ENCODE measurements at places on chromosomes 6 and 20.

DNA sequence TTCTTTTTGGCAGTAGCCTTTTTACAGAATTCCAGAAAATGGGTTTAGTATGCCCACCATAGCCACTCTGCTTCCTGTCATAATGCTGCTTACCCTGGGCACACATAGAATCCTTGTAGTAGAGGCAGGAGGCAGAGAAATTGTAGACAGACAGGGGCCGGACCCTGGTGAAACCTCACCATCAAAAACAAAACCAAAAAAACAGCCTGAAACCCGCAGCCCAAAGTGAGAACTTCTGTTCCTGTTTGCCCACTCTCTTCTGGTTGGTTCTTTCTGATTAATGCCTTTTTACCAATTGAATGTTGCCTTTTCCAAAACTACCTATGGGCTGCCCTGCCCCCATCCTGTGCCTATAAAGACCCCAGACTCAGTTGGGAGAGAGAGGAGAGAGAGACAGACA lies 188.2 kb downstream of the CDKAL1 start:
- no peak for DNase-seq

GRCh38 chr6:111536910-111537527 lies 54.0 kb upstream of the REV3L start:
- DNase-seq, result no peak

- DNase-seq, result no peak
Measured at GRCh38 chr20:31849306-31849930, 4.0 kb upstream of the FOXS1 start.

GRCh38 chr6:144730088-144730645 lies 445.0 kb downstream of the UTRN start:
- DNase-seq, result no peak

DNA sequence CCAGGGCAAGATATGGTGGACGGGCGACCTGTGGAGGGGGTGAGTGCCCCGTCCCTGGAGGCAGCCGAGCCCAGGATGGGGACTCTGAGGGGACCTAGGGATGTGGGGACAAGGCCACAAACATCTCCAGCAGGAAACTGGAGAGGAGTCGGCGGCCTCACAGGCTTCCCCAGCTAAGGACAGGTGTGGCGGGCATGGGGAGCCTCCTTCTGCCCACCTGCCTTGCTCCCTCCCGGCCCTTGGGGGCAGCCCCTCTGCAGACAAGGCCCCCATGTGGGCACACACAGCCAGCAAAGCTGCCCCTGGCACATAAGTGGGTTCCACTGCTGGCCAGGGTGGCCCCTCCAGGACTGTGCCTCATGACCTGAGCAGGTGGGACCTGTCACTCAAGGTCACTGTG lies 4.6 kb downstream of the CHRNA4 start:
- DNase-seq, result no peak

GRCh38 chr6:66865771-66866170 lies 1158.7 kb upstream of the EYS start:
- DNase-seq, result no peak

GRCh38 chr20:1423625-1424106 lies 30.8 kb upstream of the FKBP1A start:
- DNase-seq, result no peak

- DNase-seq, result no peak
Measured at GRCh38 chr6:38137608-38138265, 318.2 kb downstream of the ZFAND3 start.

DNA sequence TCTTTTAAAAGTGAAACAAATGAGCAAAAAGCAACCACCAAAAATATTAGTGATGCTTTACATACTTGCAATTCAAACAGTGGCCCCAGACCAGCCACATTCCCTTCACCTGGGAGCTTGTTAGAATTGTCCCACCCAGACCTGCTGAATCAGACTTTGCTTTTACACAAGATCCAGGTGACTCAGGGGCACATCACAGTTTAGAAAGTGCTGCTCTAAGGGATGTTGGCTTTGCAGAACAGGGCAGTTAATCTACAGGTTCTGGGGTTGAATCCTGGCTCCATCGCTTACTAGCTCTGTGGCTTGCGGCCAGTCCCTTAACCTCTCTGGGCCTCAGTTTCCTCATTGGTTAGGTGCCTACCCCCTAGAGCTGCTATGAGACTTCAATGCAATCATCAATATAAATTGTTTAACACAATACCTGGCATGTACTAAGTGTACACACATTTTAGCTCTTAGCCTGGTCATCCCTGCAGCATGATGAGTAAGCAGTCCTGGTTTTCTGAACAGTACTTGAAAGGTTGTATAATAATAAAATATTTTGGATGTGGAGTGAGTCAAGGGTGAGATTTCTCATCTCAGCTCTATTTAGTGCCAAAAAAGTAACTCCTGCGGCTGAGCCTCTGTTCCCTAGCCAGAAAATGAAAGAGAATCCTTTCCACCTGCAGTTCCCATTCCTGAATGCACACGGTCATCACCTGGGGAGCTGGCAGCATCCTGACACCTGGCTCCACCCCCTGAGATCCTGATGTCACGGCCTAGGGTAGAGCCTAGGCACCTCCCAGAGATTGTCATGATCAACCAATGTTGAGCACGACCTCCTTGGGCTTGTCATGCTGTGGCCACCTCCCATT lies 162.7 kb downstream of the ANKRD60 start:
- no peak for DNase-seq

DNA sequence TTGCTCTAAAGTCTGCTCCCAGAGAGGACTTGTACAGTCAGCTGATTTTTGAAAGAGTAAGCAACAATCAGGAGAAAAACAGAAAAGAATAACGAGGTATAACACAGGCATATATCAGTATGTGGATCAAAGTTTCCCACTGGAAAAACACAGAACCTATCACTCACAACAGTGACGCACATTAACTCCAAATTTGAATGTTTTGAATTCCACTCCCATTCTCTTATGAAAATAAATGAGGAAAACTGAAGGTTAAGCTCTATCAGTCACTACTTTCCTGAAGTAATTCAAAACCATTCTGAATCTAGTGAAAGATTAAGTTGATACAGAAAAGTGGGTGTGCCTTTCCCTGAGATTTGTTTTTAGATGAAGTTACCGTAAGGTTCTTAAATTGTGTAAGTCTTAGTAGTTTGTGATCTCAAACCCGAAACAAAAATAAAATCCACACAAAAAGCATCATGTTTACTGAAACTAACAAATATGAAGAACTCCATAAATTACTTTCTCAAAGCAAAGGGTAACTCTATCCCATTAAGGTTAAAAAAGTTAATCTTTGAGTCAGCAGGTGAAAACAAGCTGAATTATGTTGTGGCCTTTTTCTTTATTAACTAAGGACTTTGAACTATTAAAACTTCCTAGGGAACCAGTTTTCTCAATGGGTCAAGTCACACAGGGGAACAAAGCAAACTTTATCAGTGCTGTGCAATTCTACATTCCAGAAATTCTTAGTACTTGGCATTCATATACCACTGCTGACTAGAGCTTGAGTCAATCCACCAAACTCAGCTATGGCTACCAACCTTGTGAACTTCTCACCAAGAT lies 115.7 kb downstream of the OGFRL1 start:
- DNase-seq, result no peak

DNA sequence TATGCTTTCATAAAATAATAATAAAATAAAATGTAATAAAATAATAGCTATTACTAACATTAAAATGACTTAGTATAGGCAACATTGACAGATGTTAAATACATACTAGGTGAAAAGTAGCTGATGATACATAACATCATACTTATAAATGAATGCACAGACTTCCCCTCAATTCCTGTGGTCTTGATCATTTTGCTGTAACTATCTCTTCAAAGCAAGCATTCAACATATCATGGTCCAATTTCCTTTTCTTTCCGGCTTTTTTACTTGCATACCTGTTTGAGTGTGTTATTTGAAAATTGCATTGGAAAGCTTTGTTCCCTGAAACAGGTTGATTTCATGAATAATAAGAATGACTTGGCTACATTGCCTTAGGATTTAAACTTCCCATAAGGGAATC lies 309.3 kb downstream of the HDGFL1 start:
- DNase-seq, result no peak

- DNase-seq, result no peak
Measured at GRCh38 chr6:37382994-37383765, 29.4 kb downstream of the RNF8 start.

DNA sequence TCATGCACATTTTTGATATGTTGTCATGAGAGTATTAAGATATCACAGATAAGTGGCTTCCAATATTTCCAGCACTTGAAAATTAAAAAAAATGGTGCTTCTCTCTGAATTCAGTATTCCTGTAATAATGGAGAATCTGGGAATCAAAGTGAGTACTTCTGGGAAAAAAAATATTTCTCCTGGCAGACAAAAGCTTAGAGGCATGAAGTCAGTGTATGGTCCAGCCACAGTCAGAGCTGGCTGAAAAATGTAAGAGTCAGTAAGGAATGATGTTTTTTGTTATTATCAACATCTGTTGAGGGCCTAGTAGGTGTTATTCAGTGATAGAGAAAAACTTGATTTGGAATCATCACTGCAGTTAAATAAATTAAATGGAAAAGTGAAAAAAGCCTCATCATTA lies 3.2 kb upstream of the RFPL4B start:
- DNase-seq, result no peak

DNA sequence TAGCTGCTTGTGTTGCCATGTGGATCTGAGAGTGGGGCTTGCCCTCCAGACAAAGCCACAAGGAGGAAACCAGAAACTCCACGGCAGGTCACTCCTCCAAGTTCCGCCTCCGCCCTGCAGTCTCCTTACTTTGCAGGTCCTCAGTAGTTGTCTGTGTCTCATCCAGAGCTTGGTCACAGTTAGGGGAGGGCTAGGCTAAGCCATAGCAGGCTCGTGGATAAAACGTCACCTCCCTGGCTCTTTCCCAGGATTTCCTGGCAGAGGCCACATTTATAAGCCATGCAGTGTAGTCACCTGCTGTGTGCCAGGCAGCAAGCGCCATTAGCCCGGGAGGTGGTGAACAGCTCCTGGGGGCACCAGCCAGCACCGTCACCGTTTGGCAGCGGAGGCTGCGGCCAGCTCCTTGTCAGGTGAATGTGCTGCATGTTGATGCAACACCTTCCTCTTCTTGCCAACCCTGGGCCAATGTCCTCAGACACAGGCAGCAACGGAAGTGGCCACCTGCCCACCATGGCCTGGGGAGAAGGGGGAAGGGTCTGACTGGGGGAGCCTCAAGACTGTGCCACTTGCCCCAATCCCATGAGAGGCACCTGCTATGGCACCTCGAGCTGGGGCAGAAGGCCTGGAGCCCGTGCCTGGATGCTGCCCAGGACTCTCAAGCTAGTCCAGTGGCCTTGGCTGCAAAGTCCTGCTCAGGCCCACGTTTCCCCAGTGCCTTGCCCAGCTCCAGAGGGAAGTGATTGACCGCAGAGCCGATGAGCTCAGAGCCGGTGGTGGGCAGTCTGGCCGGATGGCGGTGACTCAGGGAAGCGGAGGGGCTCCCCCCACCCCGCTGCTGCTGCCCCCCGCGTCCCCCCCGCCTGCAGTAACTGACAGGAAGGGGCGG lies 39.0 kb upstream of the SLCO4A1 start:
- no peak for DNase-seq

GRCh38 chr6:161590961-161591627 lies 317.2 kb upstream of the AGPAT4 start:
- no peak for DNase-seq

DNA sequence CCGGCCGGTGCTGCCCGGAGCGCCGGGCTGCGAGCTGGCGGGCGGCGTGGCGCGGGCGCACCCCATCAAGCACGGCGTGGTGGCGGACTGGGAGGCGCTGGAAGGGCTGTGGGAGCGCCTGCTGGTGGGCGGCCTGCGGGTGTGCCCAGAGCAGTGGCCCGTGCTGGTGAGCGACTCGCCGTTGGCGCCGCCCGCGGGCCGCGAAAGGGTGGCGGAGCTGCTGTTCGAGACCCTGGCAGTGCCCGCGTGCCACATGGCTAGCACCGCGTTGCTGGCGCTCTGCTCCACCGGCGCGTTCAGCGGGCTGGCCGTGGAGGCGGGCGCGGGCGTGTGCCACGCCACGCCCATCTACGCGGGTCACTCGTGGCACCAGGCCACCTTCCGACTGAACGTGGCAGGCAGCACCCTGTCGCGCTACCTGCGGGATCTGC lies 517 bp downstream of the ACTL10 start:
- DNase-seq, result no peak

DNA sequence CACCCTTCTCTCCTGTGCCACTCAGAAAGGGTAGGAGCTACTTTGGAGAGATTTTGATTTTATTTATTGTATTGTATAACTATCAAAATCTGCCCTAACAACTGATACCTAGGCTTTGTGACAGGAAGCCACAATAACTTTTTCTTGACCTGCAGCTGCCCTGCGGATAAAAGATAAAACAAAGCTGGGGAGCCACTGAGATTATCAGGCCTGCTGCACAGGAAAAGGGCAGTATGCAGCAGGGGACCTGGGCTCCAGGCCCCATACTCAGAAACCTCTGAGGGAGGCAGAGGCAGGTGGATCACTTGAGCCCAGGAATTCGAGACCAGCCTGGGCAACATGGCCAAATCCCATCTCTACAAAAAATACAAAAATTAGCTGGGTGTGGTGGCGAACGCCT lies 980 bp upstream of the SNX21 start:
- no peak for DNase-seq

DNA sequence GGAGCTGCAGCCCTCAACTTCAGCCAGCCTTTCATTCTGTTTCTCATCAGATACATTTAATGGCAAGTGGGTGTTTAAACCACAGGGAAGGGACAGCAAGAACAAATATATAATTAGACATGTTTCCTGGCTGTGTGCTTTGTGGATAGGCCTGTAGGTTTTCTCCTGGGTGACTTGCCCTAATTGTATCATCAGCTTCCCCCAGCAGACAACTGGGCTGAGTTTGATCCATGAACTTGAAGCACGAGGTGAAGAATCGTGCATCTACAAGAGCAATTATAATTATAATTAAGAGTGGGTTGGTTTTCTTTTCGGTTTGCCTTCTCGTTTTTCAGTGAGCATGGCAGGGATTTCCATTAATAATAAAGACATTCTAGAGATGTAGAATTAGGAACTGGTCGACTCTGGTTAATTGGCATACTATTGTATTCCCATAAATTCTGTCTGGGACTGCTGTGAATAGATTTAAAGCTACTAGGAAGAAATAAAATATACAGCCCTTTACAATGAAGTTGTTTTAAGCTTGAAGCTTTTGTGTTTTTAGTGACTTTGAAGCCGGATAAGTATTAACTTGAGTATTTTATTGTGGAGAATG lies 1052.2 kb downstream of the KIF16B start:
- DNase-seq, result no peak

DNA sequence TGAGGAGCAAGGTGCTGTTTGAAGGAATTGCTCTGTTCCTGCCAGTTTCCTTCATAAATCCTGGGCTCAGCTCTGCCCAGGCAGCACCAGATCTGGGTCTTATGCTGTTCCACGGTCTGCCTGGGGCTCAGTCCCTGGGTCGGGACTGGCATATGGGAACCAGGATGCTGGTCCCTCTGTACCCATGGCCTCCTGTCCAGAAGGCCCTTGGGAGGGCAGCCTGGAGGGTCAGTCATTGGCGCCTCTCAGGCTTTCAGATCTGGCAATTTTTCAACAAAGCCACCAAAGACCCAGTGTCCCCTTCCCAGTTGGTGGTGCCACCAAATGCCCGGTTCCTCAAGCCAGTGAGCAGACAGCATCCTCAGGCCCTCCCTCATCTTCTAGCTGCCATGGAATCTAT lies 232.7 kb upstream of the SULF2 start:
- no peak for DNase-seq

- no peak for DNase-seq
Measured at GRCh38 chr6:106108129-106108528, 22.0 kb downstream of the PRDM1 start.
